GM12892 (cell line): ENCODE measurements at places on chromosomes 16 and 17.

GRCh38 chr16:8194794-8195193 lies 395.5 kb downstream of the TMEM114 start:
- no peak for DNase-seq

- peak; percentile 80 for DNase-seq
Observed at GRCh38 chr17:45261577-45262515, at the start of gene SPATA32. Gene SPATA32, minus strand, starts transcription at chr17:45262094. Its CDS starts 78 bp downstream, at chr17:45262016.

- no peak for DNase-seq
Observed at GRCh38 chr16:47880653-47881052, 275.1 kb downstream of the ABCC12 start.

DNA sequence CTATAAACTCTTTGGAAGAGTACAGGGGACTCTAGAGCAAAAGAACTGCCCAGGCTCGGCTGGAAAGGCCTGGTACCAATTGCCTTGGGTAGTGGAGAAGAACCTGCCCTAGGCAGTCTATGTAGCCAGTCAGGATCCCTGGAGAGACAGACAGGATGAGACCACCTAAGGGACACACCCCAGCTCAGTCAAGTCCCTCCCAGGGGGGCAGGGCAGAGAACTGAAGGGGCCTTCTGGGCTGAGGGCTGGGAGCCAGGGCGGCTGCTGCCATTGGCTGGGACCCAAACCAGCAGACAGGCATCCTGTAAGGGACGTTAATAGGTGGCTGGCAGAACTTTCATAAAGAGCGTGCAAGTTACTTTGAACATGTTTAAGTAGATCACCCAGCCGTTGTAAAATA lies 12.8 kb upstream of the SLC38A8 start:
- DNase-seq = no peak

- DNase-seq = no peak
Observed at GRCh38 chr17:35540589-35541404, 3.3 kb upstream of the SLFN12L start.

GRCh38 chr16:85979605-85980004 lies 80.6 kb downstream of the IRF8 start:
- DNase-seq = no peak

GRCh38 chr17:59753522-59754467 lies 46.3 kb downstream of the VMP1 start:
- DNase-seq = no peak

DNA sequence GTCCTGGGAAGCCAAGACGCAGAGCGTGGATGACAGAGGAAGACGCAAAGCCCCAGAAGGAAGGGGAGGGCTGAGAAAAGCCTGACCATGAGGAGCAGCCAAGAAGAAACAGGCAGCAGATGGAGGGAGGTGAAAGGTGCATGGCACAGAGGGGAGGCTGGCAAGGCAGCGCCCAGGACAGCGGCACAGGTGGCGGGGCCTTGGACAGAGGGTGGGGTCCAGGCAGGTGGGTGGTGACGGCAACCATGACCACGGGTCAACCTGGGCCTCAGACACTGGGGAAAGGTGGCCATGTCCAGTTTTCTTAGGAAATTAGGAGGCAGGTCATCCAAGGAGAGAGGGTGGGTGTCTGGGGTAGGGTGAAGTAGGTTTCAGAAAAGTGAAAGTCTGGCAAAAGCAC lies 17.0 kb downstream of the ARHGAP17 start:
- no peak for DNase-seq

DNA sequence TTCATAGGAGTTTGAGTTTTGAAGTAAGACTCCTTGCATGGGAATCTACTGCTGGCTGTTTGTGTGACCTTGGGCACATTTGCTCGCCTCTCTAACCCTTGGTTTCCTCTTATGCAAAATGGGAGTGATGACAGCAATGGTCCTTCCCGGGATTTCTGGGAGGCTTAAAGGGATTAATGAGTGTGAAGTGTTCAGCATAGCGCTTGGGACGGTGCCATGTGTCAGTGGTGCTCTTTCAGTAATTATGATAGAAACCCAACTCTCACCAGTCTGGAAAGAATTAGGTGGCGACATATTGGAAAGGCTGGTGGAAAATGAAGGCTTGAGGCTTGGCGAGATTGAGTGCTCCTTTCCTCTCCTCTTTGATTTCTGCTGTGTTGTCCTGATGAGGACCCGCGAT lies 429.2 kb upstream of the EEF2KMT start:
- DNase-seq = no peak

DNA sequence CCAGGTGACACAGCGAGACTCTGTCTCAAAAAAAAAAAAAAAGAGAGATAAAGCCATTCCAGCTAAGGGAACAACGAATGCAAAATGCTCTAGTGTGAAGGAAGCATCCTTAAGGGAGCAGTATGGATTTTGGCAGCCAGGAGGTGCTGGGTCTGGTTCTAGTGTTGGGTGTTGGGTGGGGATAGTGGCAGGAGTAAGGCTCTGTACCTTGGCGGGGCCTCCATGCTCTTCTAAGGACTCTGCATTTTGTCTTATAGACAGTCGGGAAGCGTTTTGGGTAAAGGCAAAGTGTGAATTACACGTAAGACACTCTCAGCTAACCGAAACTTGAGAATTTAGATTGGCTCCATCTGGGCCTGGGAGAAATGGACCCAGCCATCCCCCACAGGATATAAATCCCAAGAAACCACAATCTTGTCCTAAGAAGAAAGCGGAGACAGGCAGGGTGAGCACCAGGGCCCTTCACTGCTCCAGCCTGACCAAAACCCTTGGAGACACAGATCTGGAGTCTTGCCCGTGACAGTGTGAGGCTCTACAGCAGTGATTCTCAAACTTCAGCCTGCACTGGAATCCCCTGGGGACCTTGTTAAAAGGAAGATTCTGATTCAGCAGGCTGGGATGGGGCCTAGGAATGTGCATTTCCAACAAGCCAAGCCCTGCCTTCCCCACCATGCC lies 33.1 kb upstream of the PHB1 start:
- DNase-seq = no peak

DNA sequence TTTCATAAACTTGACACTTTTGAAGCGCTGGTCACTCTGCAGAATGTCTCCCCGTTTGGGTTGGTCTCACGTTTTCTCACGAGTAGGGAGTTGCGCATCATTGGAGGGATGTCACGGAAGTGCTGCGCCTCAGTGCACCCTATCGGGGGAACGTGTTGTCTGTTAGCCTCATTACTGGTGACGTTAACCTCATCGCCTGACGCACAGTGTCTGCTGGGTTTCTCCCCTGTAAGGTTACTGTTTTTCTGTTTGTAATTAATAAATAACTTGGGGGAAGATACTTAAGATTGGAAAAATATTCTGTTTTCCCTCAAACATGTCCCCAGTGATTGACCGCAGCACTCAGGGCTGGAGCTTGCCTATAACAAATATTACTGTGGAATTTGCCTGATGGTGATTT lies 26.7 kb downstream of the VAC14 start:
- no peak for DNase-seq

DNA sequence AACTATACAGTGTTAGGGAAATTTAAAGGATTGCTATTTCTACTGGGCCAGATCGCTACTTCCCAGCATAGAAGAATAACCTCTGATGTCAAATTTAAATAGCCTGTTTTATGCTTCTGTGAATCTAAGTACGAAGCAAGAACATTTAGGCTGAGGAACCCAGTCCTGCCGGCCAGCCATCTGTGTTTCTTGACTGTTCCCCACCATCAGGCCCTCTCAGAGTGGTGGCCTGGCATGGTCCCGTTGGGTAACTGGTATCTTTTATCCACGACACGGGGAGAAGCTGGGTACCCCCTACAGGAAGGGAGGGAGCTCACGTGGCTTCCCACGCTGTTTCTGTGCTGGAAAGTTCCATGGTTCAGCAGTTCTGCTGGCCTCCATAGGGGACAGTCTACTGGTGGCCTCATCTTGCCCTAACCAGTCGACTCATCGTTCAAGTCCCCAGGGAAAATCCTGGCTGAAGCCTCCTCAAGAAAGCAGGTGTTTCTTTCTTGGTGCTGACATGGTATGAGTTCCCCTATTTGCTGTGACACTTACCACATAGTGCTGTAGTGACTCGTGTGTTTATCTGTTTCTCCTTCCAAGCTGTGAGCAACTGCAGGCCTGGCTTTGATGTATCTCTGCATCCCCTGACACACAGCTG lies 201.7 kb upstream of the NLRP1 start:
- DNase-seq = no peak

DNA sequence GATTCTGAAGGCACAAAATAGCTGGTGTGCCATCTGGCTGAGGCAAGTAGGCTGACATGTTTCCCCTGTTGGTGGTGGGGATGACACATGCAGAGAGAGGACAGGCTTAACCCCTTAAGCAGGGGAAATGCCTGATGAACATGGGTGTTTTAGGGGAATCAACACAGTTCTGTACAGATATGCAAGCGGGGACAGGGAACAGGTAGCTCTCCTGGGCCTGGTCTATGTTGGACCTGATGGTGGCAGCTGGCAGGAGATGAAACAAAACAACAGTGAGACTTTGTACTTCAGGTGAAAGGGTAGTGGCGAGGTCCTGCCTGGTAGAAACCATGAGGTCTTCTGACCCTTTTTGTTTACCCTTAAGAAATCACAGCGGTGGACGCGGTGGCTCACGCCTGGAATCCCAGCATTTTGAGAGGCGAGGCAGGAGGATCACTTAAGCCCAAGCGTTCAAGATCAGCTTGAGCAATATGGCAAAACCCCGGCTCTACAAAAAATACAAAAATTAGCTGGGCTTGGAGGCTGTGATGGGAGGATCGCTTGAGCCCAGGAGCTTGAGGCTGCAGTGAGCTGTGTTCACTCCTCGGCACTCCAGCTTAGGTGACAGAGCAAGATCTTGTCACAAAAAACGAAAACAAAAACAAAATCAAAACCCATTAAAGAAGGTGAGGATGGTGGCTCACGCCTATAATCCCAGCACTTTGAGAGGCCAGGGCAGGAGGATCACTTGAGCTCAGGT lies 10.5 kb downstream of the OR1F1 start:
- DNase-seq = no peak

- no peak for DNase-seq
Observed at GRCh38 chr16:22098405-22099255, 6.3 kb downstream of the VWA3A start.

GRCh38 chr16:31333686-31334649 lies 21.0 kb upstream of the ITGAX start:
- no peak for DNase-seq

DNA sequence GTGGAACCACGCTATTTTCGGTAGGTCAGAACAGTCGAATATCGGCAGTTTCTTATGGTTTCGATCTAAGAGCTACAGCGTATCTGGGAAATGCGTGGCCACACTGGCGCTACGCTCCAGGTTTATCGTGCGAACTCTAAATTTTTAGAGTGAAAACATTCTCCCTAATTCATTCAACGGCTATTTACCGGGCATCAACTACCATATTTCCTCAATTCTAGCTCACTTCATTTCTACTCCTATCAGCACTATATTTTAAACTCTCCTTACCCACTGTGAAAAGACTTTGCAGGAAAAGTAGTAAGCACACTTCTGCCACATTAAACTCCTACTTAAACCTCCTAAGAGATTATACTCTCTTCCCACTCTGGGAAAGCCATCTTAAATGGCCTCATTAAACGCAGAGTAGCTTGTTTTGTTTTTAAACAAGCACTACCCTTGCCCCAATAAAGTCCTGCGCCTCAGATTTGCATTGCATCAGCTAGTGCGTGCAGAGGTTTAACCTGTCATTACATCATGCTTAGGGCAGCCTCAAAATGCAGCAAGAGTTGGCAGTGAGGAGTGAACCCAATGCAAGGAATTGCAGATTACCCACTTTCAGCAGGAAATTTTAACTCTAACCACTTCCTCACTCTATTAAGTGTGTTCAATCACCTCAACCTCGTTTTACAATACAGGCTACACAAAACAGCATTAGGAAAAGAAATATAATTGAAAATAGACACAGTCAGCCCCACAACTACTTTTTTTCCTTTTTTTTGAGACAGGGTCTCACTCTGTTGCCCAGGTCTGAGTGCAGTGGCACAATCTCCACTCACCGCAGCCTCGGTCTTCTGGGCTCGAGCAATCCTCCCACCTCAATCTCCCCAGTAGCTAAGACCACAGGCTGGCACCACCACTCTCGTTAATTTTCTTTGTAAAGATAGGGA lies 18.8 kb downstream of the SIAH1 start:
- no peak for DNase-seq

- no peak for DNase-seq
Observed at GRCh38 chr17:65559804-65560627, 1.4 kb downstream of the AXIN2 start.

- no peak for DNase-seq
Observed at GRCh38 chr16:16830401-16830800, 451.5 kb downstream of the NPIPA7 start.

GRCh38 chr16:51159296-51159695 lies 8.2 kb upstream of the SALL1 start:
- DNase-seq = no peak

GRCh38 chr16:22328081-22328725 lies 31.0 kb downstream of the POLR3E start:
- no peak for DNase-seq

DNA sequence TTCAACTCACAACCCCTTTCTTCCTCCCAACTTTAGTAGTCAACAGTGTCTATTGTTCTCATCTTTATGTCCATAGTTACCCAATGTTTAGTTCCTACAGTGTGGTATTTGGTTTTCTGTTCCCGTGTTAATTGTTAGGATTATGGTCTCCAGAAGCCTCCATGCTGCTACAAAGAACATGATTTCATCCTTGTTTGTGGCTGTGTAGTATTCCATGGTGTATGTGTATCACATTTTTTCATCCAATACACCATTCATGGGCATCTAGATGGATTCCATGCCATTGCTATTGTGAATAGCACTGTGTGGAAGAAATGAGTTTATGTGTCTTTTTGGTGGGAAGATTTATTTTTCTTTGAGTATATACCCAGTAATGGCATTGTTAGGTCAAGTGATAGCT lies 420.3 kb downstream of the XYLT1 start:
- no peak for DNase-seq

- DNase-seq = no peak
Observed at GRCh38 chr17:82444941-82445521, 5.5 kb downstream of the CYBC1 start.

DNA sequence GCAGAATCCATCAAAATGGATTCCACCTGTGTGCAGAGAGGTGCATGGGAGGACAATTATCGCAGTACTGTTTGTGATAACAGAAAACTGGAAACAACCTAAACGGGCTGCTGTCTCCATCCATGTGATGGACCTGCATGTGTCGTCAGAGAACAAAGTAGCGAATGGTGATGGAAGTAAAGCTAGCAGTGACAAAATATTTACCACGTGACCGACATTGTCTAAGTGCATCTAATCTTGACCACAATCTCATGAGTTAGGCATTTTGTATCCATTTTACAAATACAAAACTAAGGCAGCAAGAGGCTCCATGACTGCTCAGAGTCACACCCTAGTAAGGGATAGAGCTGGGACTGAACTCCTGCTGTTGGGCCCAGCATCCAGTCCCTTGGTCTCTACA lies 187.3 kb downstream of the LGALS9B start:
- DNase-seq = no peak

- no peak for DNase-seq
Observed at GRCh38 chr17:37820995-37821713, 76.3 kb upstream of the HNF1B start.
